ENCODE measurements at places on chromosomes 6 and 20.

DNA sequence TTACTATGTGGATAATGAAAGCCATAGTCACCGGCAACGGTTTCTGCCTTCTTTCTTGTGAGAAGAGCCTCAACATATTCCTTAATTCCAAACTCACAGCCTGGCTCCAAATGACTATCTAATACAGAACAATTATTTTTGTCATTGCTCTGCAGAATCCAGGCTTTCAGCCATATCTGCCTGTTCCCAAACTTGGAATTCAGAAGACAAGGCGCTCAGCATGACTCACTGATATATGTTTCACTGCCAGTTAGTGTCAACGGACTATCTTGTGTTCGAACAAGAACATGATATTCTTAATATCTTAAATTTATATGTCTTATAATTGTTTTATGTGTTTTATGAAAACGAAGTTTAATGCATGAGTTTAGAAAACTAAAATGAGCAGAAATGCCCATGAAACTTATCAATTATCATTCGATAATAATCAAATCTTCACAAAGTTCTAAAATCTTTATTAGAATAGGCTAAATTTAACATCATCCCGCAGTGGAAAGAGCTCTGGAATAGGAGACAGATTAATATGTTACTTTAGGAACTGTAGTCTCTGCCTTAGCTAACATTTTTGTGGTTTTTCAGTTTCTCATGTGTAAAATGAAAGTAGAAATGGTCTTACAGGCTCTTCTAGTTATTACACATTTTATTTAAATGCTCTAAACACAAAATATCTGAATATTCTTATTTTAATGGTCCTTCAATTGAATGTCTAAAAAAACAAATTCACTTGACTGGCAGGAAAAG is 669.3 kb upstream of the GJE1 start:
- no peak for DNase-seq

GRCh38 chr20:10511170-10511508 is 76.0 kb downstream of the SLX4IP start:
- DNase-seq, result no peak

DNA sequence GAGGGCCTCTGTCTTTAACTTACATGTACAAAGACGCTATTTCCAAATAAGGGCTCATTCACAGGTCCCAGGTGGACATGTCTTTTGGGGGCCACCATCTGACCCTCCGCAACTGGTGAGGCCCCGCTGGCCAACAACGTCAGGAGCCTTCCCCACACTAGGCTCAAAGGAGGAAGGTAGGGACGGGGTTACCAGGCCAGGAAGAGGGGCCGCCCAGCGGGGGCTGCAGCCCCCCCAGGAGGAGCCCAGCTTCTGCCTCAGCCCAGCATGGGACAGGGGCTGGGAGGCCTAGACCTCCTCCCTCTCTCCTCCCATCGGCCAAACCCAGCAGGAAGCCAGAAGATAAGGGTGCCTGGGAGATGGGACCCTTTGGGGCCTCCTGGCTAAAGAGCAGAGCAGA is 142.7 kb downstream of the TAF4 start:
- no peak for DNase-seq

GRCh38 chr6:167770291-167770955 is 56.3 kb upstream of the AFDN start:
- DNase-seq, result no peak

DNA sequence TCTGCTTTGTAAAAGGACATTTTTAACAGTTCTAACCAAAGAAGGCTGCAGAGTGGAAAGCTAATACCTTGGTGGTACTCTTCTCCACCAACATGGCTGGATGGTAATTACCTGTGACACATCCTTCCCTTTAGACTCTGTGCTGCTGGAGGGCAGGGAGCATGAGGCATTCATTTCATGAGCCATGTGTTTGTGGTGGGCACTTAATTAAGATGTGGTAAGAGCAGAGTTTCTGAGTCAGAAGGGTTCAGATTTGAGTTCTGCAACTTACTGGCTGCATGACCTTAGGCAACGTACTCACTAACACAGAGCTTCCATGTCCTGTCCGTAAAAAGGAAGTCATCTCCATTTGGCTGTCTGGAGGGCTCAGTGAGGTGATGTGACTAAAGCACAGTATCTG is 9.1 kb upstream of the ZNF133 start:
- no peak for DNase-seq

DNA sequence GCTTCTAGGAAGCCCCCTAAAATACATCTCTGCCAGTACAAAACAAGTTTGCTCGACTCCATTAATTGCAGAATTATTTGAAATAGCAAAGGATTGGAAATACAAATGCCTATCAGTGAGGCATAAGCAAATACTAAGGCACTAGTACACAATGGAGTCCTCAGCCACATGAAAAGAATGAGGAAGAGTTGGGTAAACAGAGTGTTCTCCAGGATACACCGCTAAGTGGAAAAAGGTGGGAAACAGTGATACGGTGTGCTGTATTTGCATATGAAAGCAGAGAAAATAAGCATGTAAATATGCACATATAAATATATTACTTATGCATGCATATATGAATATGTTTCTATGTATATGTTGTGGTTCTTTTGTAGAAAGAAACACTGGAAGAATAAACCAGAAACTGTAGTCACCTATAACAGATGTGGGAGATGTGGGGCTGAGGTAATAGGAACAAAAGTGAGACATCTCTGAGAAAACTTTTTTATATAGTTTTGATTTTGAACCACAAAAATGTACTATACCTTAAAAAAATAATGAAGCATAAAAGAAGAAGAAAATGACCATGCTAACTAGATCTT is 143.4 kb upstream of the MYLIP start:
- no peak for DNase-seq

GRCh38 chr6:100915876-100916275 is 34.7 kb upstream of the ASCC3 start:
- no peak for DNase-seq
